HCT116 (cell line): ENCODE measurements at places on chromosomes 7 and 10. TPM values are rescaled to one million over a fixed set of nuclear protein-coding genes. Genes with fewer than 3 reads are reported as not detected.

DNA sequence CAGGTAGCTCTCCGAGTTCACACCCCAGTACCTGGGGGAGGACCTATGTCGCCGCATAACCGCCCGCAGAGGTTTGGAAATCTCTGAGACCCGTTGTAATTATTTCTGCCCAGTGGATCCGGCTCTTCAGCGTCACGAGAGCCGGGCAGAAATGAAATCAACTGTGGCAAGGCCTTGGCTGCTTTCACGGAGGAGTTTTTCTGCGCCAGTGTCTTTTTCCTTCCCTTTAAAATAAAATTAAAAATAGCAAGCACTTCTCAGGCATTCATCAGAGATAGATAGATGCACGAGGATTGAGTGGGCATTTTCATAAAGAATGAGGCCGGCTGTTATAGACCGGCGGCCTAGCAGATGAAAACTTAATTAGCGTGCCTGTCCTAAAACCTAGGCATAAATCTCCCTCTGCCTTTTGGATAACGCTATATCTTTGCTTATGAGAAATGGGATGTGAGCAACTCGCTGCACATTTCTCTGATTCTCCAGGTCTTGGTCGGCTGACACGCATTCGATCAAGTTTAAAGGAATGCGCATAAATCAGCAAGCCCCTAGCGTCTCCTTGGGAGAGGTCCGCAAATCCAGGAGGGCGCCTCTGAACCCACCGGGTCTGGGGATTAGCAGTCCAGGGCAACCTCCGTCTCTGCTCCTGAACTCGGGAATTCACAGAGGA, 6.4 kb downstream of the HOXA13 start:
- no peak overlapping the region for H3K4me3 ChIP-seq
- no peaks in the 10 kb centered on the region for H3K36me3 ChIP-seq
- H3K27me3 ChIP-seq = no peaks in the 10 kb centered on the region
- H3K4me1 ChIP-seq = no peaks in the 10 kb centered on the region

DNA sequence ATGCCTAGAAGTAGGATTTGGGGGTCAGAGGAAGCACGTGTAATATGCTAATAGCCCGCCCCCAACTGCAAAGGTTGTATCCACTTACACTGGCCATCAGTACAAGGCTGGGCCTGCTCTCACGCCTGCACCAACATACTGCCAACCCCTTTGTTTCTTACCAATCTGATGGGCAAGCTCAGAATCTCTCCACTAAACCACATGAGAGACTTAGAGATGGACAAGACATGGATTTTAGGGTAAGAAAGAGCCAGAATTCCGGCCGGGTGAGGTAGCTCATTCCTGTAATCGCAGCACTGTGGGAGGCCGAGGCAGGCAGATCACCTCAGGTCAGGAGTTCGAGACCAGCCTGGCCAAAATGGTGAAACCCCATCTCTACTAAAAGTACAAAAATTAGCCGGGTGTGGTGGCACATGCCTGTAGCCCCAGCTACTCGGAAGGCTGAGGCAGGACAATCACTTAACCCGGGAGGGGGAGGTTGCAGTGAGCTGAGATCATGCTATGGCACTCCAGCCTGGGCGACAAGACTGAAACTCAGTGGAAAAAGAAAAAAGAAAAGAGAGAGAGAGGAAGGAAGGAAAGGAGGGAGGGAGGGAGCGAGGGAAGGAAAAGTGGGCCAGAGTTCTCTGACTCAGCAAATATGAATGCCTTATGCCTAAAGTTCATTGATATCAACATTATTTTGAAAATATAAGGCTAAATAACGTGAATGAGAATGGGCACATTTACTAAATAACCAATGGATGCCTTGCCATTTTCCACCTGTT, 162.2 kb downstream of the SLIT1 start:
- DNase-seq = no peak
- H3K27me3 ChIP-seq = no peaks in the 10 kb centered on the region; the same call in 1 of the 2 replicates
- no peak overlapping the region for H3K4me3 ChIP-seq
- H3K4me1 ChIP-seq = peaks cover 20% of the 10 kb centered on the region
- no peaks in the 10 kb centered on the region for H3K36me3 ChIP-seq

PLXDC2 gene
- total RNA-seq = 0.20 TPM

DNAJC12 gene
- total RNA-seq = 4.3 TPM

GRCh38 chr10:133466683-133467275, 13.0 kb downstream of the SCART1 start:
- no peaks in the 10 kb centered on the region for H3K27me3 ChIP-seq
- no peak overlapping the region for H3K4me3 ChIP-seq
- H3K4me1 ChIP-seq = no peaks in the 10 kb centered on the region
- no peak for DNase-seq

DNA sequence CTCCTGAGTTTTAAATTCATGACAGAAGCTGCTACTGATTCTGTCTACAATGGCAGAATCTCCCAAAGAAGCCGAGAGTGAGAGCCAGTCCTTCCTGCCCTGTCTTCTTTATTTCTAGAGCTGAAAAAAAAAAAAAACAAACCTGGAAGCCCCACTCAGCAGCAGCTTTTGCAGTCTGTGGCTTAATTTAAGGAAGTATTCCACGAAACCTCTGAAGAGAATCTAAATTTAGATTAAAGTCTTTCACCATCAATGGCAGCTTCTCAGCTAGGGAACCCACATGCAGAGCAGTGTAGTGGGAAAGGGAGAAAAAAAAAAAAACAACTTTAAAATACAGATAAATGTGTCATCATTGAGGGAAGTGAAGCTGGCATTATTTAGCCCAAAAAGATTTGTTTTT, 23.4 kb downstream of the SMURF1 start:
- H3K36me3 ChIP-seq = peaks cover 7% of the 10 kb centered on the region; the same call in 1 of the 2 replicates
- H3K4me3 ChIP-seq = no peak overlapping the region
- H3K27me3 ChIP-seq = no peaks in the 10 kb centered on the region
- H3K4me1 ChIP-seq = peaks cover 20% of the 10 kb centered on the region; the same call in 1 of the 2 replicates

DKK1 gene
- 315 TPM for total RNA-seq

DNA sequence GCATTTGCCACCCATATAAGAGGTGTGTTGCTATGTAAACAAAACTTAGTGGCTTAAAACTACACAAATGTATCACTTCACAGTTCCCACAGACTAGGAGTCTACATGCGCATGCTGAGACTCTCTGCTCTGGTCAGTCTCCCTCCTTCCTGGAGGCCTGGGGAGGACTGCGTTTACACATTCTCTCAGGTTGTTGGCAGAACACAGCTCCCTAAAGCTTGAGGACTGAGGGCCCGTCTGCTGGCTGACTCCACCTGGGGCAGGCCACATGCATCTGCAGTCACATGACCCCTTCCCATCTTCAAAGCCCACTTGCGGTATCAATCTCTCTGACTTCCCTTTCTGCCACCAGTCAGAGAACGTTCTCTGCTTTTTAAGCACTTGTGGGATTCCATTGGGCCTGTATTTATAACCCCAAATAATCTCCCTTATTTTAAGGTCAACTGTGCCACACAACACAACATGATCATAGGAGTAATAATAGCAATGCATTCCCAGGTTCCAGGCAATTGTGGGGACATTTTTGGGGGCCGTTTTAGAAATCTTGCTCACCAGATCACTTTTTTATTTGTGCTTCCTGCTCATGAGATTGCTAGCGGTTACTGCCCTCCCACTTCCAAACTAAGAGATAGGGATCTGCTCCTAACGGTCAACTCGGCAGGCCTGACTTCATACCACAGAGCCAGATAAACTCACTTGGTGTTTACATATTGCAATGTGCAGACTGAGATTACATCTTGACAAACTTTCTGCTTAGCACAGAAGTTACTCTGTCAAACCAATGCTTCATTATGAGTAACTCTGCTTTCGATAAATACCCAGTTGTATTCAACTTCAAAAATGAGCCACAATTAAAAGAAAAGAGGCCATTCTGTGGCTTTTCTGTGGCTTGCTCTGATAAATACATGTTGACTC, 96.3 kb downstream of the ALOX5 start:
- DNase-seq = no peak
- H3K36me3 ChIP-seq = no peaks in the 10 kb centered on the region
- no peak overlapping the region for H3K4me3 ChIP-seq
- H3K4me1 ChIP-seq = no peaks in the 10 kb centered on the region
- no peaks in the 10 kb centered on the region for H3K27me3 ChIP-seq

GRCh38 chr10:52318822-52319464, 4.9 kb downstream of the DKK1 start:
- H3K36me3 ChIP-seq = peaks cover 21% of the 10 kb centered on the region
- H3K27ac ChIP-seq = peak overlapping the region; percentile 96
- peak; percentile 93 for DNase-seq

ARHGEF35 gene
- total RNA-seq = 17.4 TPM

DNA sequence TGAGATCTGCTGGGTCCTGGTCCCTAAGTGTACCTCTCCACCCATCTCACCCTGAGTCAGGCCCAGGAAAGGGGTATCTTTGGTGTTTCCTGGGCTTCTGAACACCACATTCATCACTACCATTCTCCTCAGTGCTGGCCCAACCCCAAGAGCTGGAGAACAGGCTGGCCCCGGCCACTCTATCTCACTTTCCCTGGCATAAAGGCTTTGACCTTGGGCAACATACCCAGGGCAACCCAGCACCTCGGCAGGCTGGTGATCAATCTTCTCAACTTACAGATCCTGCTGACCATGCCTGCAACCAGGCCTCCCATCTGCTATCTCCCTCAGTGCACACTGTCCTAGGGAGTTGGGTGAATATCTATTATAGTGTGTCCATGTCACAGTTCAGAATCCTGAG, 2.1 kb downstream of the VSIR start:
- no peaks in the 10 kb centered on the region for H3K27me3 ChIP-seq
- no peak overlapping the region for H3K27ac ChIP-seq
- no peak for DNase-seq
- no peaks in the 10 kb centered on the region for H3K36me3 ChIP-seq
- H3K4me1 ChIP-seq = peaks cover 85% of the 10 kb centered on the region

ELFN1 gene
- 4.4 TPM for total RNA-seq

DNA sequence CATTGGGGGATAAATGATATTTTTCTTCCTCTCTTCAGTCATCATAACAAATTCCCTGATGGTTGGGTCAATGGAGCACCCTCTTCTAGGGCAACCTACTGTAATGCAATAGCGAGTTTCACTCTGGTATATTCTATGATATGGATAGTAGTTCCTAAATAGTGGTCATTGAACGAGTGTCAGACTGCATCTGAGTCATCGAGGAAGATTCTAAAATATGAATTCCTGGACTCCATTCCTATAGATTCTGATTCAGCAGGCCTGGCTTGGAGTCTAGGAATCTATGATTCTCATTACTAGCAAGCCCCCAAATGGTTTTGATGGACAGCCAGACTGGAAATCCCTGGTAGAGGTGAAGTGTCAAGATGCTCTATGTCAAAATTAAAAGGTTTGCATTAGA, 254.5 kb downstream of the BUB3 start:
- no peak overlapping the region for H3K27ac ChIP-seq
- no peaks in the 10 kb centered on the region for H3K4me1 ChIP-seq
- no peak overlapping the region for H3K4me3 ChIP-seq
- H3K27me3 ChIP-seq = no peaks in the 10 kb centered on the region
- no peak for DNase-seq

GRCh38 chr10:20999699-21000098, 102.6 kb upstream of the NEBL start:
- H3K27ac ChIP-seq = no peak overlapping the region
- H3K36me3 ChIP-seq = no peaks in the 10 kb centered on the region
- H3K4me1 ChIP-seq = no peaks in the 10 kb centered on the region
- no peak overlapping the region for H3K4me3 ChIP-seq
- DNase-seq = no peak
